Stimulated activated CD4-positive, alpha-beta T cell treated with anti-CD3 and anti-CD28 coated beads, Interleukin-15, amount 100 ng/mL, for 1 hour (primary cell): ENCODE measurements at places on chromosomes 4 and X.

DNA sequence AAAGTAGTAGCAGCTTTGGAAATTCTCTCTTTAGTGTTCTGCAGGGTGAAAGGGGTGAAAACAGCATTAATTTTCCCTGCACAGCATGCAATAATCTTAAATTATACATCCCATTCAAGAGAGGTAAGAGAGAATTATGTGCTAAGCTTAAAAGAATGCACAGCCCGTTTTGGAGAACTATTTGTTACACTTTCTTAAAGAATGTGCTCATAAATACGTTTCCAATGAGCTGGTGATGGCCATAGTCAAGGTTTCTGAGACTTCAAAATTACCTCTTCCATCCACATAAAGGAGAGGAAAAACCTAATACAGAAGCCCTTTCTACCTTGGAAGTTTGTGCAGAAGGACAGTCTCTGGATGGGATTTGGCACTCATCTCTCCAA, 766.7 kb upstream of the TENM3 start:
- no peak for DNase-seq

- DNase-seq = no peak
Observed at GRCh38 chrX:110403441-110404238, 45.0 kb downstream of the RTL9 start.

GRCh38 chr4:150826306-150826705, 188.8 kb downstream of the LRBA start:
- DNase-seq = no peak

GRCh38 chr4:106615961-106616360, 247.4 kb upstream of the GIMD1 start:
- DNase-seq = no peak

GRCh38 chr4:148029781-148030180, 297.9 kb downstream of the ARHGAP10 start:
- DNase-seq = no peak

DNA sequence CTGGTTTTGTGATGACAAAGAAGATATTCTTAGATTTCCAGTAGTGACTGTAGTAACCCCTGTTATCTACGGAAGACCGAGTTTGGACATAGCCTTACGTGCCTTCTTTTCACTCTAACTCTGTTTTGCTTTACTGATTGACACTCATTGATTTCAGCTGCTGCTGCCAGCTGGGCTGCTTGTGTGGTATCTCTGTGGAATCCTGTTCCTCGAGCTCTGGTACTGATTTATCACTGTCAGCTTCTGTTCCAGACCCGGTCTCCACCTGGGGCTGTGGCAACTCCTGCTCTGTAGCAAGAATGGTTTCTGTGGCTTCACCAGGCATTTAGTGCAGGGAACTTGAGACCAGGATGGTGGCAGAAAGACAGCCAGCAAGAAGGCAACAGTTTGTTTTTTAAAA, 24.6 kb upstream of the LAP3 start:
- DNase-seq = no peak

DNA sequence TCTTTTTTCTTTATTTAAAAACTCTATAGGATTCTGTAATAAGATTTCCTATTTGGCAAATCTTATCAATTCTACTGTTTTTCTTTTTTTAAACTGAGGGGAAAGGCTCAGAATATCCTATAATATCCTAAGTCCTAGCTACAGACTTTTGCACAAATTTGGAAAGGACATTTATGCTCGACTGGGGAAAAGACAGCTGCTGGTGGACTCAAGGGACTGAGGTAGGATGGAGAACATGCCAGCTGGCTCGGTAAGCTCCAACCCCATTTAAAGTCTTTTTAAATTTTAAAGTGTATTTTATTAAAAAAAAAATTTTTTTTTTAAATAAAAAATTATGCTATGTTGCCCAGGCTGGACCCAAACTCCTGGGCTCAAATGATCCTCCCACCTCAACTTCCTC, 36.8 kb downstream of the BOD1L1 start:
- DNase-seq = no peak

- no peak for DNase-seq
Observed at GRCh38 chrX:71563921-71564320, 14.3 kb upstream of the GCNA start.

- DNase-seq = no peak
Observed at GRCh38 chrX:71302461-71303213, 1.1 kb downstream of the ITGB1BP2 start.

DNA sequence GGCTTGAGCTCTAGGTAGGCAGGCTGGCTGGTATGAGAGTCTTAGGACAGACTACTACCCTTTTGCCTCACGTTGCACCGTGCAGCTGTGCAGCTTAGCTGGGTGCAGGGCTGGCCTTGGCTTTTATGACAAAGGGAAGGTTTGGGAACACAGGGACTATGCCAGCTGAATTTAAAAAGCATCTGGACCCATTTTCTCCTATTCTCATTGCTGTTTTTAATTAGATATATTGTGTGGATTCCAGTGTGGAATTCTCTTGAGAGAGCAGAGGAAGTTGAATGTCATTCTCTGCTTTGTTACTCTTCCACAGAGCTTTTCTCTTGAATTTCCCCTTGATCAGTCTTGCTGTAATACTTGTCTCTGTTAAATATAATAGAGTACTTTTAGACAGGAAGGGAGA, 192.7 kb downstream of the ZNF330 start:
- DNase-seq = no peak

GRCh38 chrX:107675823-107676555, 47.7 kb downstream of the PRPS1 start:
- no peak for DNase-seq

DNA sequence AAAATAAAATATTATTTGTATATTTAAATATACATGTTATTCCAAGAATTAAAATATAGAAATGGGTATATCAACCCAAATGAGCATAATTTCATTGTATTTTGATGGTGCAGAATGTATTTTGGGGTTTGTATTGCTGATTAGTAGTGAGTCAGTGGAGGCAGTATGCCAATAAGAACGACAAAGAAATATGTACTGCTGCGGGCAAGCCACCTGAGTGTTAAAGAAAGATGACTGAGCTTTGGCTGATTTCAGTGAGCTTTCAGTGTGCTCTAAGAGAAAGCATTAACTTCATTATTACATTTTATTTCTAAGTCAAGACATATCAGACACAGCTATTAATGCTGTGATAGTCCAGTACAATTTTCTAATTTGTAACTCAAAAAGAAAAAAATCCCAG, 297.8 kb downstream of the ANK2 start:
- no peak for DNase-seq

DNA sequence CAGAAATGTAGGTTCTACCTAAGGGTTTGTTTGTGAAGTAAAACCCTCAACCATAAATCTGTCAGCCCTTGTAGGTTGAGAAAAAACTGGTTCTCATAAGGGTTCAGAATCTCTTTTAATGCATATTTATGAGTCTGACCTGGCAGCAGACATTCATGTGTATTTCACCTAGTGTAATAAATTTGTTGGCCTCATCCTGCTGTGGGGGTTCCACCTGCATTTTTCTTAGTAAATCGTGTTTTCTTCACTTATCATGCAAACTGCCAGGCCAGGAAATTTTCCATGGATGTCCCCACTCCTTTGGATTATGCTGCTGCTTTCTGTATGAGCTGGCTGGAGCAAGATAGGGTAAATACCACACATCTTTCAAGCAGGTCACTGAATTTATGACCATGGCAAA, 42.4 kb downstream of the KLHL13 start:
- no peak for DNase-seq

DNA sequence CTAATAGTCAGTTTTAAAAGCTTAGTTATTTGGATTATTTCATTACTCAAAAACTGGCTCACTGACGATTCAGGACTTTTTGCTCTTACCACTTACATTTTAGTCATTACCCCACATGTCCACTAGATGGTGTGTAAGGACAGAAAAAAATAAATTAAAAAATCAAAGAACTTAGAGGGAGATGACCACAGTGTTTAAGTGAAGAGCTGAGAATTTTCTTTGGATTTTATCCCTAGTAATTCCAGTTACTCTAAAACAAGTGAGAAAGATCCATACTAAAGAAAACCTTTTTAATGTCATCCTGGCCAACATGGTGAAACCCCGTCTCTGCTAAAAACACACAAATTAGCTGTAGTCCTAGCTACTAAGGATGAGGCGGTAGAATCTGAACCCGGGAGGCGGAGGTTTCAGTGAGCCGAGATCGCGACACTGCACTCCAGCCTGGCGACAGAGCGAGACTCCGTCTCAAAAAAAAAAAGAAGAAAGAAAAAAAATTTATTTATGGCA, 26.4 kb upstream of the TMPRSS11B start:
- no peak for DNase-seq
